Left hindlimb (tissue), 1 donor: ENCODE measurements at places on chromosomes 5 and 9.

DNA sequence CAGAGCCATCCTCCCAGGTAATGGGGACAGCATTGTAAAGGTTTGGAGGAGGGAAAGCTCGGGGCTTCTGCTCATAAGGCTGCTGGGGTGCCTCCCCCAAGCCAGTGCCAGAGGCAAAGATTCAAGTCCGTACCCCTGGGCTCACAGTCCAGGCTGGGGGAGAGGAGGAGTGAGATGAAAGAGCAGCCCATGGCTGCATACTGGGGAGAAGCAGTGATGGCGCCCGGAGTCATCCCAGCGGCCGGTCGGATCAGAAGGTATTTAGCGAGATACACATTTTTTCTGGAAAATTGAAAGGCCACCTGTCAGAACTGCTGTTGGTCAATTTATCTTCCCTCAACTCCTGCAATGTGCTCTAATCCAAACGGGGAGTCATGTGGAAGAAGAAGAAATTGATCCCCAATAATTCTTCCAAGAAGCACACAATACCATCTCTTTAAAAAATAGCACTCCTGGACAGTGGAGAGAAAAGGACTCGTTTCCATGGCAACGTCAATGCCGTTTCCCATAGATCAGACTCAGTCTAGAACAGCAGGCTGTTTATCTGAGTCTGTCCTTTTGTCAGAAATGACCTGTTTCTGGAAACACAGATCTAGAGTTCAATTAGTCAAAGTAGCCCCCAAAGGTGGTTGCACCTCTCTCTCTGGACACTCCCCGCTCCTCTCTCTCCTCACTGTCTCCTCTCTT lies 65.9 kb downstream of the NSG2 start:
- DNase-seq, result no peak

- no peak for DNase-seq
Measured at GRCh38 chr9:104775574-104775936, 11.6 kb downstream of the NIPSNAP3B start.

DNA sequence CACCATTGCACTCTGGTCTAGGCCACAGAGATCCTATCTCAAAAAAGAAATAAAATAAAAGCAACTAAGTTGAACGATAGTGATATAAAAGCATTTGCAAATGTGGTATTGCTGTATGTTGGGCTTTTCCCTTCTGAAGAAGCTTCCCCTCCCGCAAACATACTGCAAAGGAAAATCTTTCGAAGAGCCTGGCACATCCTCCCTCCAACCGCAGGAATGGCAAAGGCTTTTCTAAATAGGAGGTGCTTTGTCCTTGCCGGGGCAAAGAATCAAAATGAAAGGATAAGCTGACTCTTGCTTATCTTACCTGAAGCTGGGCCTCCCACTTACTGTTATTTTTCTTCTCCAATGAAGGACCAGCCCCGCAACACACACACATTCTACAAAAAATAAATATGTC lies 45.8 kb downstream of the SERINC5 start:
- no peak for DNase-seq

- peak; percentile 76 for DNase-seq
Measured at GRCh38 chr9:130301483-130302286, 36.1 kb downstream of the HMCN2 start.

- DNase-seq, result peak; percentile 51
Measured at GRCh38 chr5:33711094-33711679, 180.6 kb downstream of the ADAMTS12 start.

DNA sequence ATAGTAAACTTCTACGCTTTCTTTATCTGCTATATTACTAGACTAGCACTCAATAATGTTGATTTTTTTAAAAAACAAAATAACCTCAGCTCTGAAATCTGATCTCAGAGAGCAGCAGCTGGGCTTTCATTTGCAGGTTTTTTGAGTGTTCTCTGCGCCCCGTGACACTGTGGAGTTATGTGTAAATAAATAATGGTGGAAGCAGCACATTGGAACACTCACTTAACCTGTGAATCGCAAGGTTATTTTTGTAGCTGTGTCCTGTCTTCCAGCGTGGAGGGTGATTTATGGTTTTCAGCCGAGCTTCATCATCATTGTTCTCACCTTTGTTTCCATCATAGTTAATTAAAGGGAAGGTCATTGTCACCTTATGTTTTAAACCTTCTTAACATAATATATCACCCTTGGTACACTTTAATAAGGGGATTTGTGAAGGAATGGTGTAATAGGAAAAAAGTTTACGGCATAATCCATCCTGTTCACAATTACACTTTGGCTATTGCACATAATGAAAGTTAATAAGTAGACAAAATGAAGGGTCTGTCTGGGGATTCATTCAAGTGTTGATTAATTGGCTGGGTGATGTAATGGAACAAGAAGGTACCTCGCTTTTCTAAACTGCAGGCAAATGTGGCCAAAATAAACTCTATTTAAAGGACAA lies 493.3 kb upstream of the ADAMTS16 start:
- no peak for DNase-seq

DNA sequence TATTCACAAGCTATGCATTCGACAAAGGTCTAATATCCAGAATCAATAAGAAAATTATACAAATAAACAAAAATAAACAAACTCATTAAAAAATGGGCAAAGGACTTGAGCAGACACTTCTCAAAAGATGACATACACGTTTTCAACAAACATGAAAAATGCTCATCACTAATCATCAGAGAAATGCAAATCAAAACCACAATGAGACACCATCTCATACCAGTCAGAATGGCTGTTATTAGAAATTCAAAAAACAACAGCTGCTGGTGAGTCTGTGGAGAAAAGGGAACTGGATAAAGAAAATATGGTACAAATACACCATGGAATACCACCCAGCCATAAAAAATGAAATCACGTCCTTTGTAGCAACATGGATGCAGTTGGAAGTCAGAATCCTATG lies 45.1 kb upstream of the PUM3 start:
- no peak for DNase-seq

DNA sequence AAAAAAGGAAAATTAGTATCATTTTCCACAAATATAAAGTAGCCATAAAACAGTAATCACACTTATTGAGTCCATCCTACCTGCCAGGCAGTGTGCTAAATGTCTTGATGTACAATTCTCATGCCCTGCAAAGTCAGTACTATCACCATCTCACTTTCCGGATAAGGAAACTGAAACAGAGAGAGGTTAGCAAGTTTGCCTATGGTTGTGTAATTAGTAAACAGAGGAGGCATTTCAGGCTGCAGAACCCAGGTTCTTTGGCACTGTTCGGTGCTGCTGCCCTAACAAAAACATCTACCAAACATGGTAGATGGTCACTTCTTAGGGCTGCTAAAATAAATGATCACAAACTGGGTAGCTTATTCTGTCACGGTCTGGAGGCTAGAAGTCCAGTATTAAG lies 22.6 kb downstream of the PLAC8L1 start:
- DNase-seq, result no peak

- peak; percentile 61 for DNase-seq
Measured at GRCh38 chr5:95823738-95824609, 1.4 kb upstream of the GLRX start.

DNA sequence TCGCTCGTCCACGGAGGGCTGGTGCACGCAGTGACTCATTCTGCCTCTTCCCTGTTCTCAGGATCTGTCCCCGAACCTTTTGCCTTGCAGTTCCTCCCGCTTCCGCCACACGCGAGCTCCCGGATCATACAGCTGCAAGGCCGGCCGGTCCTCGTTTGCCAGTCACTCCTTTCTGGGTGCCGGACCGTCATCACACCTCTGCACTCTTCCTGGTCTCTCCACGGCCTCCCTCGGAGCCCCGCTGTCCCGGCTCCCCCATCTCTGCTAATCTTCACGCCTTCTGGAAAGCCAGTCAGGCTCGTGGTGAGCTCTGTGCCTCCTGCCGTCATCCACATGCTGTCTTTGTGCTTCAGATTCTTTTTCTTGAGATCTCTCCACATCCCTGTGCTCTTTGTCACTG lies 91.8 kb downstream of the STX17 start:
- DNase-seq, result peak; percentile 36

DNA sequence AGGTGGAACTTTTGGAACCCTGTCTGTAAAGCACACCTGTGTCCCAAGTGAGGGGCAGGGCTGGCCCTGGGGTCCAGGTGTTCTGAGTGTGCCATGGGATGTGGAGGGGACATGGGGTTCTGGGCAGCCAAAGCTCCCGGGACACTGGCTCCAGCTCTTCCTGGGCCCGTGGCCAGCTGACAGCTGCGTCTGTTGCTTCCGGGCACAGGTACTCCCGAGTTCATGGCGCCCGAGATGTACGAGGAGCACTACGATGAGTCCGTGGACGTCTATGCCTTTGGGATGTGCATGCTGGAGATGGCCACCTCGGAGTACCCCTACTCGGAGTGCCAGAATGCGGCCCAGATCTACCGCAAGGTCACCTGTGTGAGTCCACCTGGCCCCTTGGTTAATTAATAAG lies 50.7 kb downstream of the WNK2 start:
- no peak for DNase-seq

DNA sequence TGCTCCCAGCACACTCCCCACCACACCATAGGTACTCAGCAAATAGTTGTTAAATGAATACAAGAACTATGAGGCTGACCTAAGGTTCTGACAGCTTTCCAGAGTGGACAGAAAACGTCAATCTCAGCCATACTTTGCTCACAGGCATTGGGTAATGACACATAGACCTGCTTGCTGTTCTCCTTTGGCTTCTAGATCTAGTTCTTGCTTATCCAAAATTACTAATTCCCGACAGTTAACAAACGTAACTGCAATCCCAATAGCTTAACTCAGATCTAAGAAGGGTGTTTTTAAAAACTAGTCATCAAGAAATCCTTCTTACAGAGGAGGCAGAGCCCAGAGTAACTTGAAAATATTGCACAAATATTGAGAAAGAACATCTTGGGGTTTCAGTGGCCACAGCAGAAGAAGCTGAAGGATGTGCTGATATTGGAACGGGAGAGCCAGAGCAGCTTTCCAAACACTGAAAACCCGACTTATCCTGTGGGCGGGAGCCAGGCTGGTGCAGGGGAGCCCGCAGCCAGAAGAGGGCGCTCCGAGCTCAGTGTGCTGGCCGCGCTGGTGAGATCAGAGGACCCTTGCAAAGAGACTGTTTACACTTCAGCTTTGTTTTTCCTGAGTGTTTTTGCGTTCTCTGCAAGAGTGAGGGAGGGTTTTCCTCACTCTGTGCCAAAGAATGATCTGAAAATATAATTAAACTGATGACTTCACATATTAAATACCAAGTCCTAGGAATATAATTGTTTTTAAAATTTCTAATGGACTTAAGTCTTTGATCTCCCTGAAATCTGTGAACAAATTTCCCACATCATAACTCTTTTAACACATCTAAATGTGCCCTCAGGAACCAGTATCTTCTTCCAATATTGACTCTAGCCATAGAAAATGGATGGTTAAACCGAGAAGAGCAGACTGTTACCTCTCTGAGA lies 30.3 kb downstream of the FGF1 start:
- DNase-seq, result peak; percentile 92
